ENCODE measurements at places on chromosomes 11 and 22.

- no peak for DNase-seq
Observed at GRCh38 chr11:111694851-111695250, 71.3 kb downstream of the PPP2R1B start.

DNA sequence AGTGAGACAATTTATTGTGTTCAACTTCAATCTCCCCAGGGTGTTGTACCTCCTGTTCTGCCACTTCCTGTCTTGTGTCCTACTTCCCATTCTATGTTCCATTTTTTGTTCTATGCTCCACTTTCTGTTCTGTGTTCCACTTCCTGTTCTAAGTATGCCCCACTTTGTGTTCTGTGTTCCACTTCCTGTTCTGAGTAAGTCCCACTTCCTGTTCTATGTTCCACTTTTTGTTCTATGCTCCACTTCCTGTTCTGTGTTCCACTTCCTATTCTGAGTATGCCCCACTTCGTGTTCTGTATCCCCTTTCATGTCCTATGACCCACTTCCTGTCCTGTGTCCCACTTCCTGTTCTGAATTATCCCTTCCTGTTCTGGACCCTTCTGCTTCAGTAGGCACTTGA is 732.7 kb downstream of the TBC1D22A start:
- DNase-seq: no peak

DNA sequence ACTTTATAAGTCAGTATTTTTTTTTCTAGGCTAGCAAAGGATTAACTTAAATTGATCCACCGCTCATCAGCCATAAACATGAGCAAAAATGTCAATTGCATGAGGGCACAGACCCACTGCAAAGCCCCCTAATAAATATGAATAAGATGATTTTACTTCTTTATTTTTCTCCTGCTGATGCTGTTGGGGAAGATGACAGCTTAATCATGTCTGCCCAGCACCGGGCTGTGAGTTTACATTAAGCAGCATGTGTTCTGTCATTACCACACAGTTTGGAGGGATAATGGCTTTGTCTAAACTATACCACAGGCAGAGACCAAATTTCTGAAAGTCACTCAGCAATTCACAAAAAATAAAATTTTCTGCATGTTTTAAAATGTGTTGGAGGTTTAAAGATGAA is 346.3 kb downstream of the LRRC4C start:
- DNase-seq: no peak

GRCh38 chr11:106012744-106013143 is 9.3 kb downstream of the MSANTD4 start:
- DNase-seq: no peak

- no peak for DNase-seq
Observed at GRCh38 chr11:66653123-66653522, 14.6 kb downstream of the RBM4 start.

GRCh38 chr11:62680825-62681240 is 2.0 kb upstream of the UBXN1 start:
- no peak for DNase-seq

DNA sequence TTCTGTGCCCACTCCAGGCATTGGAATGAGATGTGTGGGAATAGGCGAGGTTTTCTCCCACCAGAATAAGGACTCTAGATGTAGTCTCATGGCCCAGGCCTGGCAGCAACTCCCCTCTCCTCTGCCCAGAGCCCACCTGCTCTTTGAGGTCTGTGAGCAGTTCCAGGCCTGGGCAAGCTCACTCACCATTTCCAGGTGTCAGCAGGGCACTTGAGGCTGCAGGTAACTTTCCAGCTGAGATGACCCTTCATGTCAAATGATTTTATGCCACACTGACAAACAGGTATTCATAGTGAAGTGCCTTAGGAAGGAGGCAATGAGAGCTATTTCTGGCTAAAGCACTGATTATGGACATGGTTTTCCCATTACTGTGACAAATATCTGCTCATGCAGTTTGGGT is 123.3 kb upstream of the CCDC90B start:
- DNase-seq: no peak

Data from activated gamma-delta T cell treated with anti-CD3 and anti-CD28 coated beads, Interleukin-2, amount 50 U/mL, for 16 hours (primary cell).